ENCODE measurements at places on chromosomes 6 and 20. TPM values are rescaled to one million over a fixed set of nuclear protein-coding genes. Genes with fewer than 3 reads are reported as not detected.

The SSTR4 gene
- not detected for total RNA-seq

The KHDRBS2 gene
- not detected for total RNA-seq

The LTB gene
- 3.2 TPM for total RNA-seq

The UBD gene
- total RNA-seq: 0.32 TPM

The MDFI gene
- 42.7 TPM for total RNA-seq

The ZBTB12 gene
- total RNA-seq: 2.6 TPM

The MYCT1 gene
- total RNA-seq: 133 TPM

The CNBD2 gene
- total RNA-seq: 1.4 TPM

The SCRT2 gene
- total RNA-seq: not detected

Data from epithelial cell of umbilical artery (primary cell).